ENCODE measurements at places on chromosomes 11 and 22.

- DNase-seq, result no peak
Observed at GRCh38 chr11:75939992-75940391, 125.0 kb downstream of the UVRAG start.

- DNase-seq, result no peak
Observed at GRCh38 chr11:75930534-75930933, 115.5 kb downstream of the UVRAG start.

GRCh38 chr11:71120471-71120896, 131.9 kb downstream of the SHANK2 start:
- DNase-seq, result no peak

DNA sequence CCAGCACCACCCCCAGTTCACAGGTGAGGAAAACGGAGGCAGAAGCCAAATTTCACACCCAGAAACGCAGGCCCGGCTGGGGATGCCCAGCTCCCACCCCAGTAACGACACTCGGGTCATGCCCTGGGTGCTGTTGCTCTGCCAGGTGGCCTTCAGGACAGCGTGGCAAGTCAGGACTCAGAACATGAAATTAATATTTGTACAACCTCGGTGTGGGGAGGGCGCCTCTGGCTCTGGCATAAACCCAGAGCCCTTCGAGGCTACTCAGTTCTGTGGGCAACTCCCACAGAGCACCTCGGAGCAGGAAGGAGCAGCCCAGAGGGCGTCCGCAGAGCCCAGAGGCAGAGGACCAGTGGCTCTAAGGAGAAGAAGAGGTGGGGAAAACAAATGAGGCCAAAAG, 71.6 kb downstream of the CELSR1 start:
- DNase-seq, result no peak

DNA sequence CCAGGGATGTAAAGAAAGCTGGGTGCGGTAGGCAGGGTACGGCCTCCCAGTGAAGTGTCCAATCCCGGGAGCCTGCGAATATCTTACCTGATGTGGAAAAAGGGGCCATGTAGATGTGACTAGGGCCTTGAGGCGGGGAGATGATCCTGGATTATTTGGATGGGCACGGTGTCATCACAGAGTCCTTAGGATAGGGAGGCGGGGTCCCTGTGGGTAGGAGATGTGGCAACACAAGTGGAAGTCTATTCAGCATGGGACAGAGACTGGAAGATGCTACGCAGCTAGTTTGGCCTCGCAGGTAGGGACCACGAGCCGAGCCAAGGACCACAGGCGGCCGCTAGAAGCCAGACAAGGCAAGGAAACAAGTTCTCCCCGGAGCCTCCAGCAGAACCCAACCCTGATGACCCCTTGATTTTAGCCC, 46.4 kb upstream of the SHANK2 start:
- DNase-seq, result no peak

DNA sequence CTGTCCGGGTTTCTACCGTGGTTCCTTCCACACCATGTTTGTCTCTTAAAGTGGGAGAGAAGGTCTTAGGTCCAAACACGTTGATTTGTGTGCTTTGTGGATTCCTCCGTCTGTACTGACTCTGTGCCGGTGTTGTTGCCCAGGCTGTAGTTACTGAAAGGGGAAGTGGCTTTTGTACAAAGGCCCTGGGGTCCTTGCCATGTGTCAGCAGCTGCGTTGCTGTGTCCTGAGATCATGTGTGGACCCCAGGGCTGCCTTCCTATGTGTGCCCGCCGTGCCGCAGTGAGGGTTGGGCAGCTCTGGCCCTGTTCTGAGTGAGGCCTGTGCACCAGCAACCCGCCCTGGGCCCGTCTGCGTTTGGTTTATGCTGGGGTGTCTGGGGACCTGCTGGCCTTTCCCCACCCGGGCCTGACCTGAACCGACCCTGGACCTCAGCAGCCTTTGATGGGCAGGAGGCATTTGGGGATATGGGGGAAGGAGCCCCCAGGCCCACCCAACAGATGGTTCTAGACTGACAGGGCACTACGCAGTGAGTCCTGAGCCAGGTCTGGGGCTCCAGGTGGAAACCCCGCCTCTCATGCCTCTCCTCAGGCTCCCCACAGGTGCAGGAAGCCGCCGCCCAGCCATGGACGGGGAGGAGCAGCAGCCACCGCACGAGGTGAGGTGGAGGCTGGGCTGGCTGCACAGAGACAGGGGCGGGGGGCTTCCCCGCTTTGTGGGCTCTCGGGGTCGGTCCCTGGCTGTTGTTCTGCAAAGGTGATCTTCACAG, 6.9 kb downstream of the TRABD start:
- no peak for DNase-seq

DNA sequence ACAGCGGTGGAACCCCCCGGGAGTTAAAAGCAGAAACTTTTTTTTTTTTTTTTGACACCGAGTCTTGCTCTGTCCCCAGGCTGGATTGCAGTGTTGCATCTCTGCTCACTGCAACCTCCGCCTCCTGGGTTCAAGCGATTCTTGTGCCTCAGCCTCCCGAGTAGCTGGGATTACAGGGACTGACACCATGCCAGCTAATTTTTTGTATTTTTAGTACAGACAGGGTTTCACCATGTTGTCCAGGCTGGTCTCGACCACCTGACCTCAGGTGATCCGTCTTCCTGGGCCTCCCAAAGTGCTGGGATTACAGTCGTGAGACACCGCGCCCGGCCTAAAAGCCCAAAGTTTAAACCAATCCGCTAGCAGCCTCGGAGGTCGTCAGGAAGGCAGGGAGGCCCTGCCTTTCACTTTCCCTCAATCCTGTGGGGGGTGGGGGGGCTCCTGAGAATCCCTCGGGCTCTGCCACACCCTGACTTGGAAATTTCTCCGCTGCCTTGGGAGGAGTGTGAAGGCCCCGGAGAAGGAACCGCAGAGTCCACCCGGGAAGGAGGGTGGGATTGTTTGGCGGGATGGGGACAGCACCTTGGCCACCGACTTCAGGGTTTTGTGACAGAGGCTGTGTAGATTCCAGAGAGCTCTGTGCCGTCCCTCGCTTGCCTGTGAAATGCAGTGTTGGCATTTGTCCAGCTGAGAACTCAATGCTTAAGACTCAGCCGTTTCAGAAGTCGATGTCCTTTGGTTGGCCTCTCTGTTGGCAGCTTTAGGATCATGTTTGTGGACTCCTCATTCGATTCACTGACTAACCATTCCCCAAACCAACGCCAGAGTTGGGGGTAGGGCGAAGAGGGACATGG, 1.0 kb downstream of the ARHGAP8 start:
- no peak for DNase-seq

GRCh38 chr22:38753948-38754750, 1.6 kb downstream of the SUN2 start:
- DNase-seq, result peak; percentile 44

DNA sequence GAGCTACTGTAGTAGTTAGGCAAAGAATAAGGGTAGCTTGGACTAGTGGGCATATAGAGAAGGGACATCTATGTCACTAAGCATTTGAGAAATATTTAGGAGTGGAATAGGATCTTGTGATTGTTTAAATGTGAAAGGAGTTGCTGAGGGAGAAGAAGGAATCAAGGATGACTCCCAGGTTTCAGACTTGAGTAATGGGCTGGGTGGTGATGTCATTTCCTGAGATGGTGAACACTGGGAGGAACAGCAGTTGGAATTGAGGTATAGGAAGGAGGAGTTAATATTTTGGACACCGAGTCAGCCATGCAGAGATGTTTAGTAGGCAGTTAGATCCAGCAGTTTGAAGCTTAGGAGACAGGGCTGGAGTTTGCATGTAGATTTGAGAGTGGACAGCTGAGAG, 40.1 kb downstream of the REXO2 start:
- DNase-seq, result no peak

- DNase-seq, result no peak
Observed at GRCh38 chr11:131543389-131544025, 173.1 kb downstream of the NTM start.

DNA sequence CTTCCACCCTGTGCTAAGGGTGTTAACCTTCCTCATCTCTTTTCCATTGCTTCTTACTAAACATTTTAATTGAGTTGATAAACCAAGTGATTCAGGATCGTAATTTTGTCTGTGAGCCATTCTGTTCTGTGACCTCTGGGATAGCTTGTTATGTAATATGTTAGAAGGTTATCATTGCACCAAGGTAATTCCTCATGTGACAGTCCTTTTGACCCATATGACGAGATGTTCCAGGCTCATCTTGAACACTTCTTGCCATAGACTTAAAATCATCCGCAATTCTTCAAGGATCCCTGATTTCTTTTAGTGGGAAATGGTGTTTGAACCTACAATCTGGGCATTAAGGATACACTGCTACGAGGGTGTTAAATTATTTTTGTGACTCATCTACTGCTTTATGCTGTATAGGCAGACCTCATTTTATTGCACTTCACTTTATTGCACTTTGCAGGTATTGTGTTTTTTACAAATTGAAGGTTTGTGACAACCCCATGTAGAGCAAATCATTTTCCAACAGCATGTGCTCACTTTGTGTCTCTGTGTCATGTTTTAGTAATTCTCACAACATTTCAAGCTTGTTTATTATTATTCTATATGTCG, 19.0 kb upstream of the MPZL2 start:
- DNase-seq, result no peak

GRCh38 chr11:16883174-16883573, 131.0 kb downstream of the PLEKHA7 start:
- no peak for DNase-seq

DNA sequence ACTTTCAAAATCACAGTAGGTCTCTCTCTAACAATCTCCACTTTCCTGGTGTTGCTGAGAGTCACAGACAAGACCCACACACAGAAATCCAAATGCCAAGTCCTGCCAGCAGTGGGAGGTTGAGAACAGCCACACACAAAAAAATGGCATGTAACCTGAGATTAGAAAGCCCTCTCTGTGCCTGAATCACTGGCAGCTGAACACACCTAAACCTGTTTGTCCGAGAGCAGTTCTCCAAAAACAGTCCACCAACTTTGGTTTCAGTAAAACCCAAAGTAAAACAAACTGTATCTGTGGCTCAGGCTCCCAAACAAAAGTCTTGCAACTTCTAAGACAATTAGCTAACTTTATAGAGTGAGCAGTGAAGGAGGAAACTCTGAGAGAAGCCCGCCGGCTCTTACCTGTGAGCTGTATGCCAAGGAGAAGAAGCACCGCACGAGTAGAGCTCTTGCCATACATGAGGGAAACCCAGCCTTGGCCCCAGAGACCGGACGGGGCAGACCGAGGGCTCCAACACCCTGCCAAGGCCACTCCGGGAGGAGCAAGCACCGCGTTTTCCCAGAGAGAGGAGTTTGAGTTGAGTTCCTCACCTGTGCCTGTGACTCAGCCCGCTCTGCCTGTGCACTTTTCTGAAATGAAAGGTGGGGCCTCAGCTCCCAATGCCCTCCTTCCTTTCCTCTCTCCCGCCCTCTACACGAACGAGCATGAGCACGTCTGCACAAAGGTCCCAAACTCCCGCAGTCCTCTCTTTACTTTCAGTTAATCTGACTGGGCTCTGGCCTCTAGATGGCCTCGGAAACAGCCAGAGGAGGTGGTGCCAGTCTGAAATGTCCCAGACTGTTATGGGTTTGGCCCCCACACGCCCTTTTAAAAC, at the start of gene MPZL2:
Gene MPZL2 (minus strand): TSS at position 603 of the 874 bp plus-strand sequence. CDS start 144 bp downstream, at position 459.
- no peak for DNase-seq

- no peak for DNase-seq
Observed at GRCh38 chr11:15471895-15472799, 357.4 kb downstream of the INSC start.

DNA sequence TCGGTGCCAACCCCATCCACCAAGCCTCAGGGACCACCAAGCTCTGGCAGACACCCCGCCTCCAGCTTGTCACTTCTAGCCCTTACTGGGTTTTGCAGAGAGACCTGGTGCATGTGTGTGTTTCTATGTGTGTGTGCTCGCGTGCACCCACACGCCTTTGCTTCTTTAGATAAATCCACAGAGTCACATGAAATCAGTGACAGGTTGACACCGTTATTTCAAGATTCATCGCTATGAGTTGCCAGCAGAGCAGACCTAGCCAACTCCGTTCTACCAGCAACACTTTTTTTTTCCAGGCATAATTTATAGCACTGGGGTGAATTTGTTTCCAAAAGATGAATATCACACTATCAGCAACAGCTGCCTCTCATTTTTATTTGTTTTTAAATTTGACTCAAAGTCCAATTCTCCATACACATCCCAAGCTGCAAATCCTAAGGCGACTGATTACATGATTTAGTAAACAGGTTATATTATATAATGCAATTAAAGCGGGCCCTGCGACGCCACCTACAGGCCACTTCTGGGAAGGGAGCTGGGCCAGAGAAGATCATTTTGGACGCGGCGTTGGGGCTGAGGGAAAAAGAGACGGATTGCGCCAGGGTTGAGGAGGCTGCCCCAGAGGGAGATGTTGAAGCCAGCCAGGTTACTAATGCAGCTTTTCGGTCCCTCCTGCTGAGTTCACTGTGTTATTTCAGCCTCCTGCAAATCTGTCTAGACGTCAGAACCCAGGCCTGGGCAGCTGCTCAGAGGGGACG, 150.5 kb downstream of the FEZ1 start:
- no peak for DNase-seq

GRCh38 chr11:10483584-10483983, 28.5 kb downstream of the AMPD3 start:
- DNase-seq, result no peak

- no peak for DNase-seq
Observed at GRCh38 chr11:65852508-65853245, 5.3 kb downstream of the CFL1 start.

DNA sequence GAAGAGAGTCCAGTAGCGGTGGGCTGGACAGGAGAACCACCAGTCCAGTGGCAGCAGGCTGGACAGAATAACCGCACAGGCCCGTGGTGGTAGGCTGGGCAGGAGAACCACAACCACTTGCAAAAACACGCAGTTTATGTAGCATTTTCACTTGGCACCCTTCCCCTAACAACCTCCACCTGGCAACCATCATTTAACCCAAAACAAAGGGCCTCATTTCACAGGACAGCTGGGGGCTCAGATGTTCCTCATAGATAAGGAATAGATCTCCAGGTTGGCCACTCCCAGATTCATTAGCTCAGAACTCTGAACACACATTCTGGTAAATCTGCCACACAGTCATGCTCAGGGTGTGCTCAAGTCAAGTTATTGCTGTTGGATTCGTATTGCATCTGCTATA, 41.2 kb downstream of the SYTL2 start:
- DNase-seq, result no peak

DNA sequence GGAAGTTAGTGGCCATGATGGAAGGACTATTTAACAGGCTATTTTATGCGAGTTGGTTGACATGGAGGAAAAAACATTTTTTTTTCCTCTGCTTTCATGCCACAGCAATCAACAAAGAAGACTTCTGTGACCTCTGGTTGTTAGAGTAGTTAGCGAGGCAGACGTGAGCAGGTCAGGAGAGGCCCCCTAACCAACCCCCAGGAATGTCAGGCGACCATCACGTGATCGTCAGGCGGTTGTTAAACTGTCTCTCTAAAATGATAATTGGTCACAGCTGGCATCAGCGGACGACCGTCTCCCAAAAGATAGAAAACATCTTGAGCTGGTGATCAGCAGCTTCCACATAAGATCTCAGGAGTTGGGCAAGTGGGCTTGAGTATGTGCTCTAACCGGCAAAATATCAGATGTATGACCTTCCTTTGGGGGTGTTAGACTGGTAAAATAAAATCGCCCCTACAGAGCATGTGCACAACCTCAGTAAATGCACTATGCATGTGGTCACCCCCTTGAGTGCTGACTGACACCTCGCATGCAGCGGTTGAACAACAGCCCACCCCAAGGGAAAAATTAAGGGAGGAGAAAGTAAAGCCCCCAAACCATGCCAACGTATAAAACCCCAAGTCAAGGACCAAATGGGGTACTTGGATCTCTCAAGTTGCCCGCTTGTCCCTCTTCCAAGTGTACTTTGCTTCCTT, 20.9 kb upstream of the NARS2 start:
- DNase-seq, result no peak

- DNase-seq, result no peak
Observed at GRCh38 chr22:27175021-27175838, 517.8 kb downstream of the MIAT start.

Data from C1 segment of cervical spinal cord (tissue), 14 donors.